ENCODE measurements at places on chromosomes 3 and 15.

DNA sequence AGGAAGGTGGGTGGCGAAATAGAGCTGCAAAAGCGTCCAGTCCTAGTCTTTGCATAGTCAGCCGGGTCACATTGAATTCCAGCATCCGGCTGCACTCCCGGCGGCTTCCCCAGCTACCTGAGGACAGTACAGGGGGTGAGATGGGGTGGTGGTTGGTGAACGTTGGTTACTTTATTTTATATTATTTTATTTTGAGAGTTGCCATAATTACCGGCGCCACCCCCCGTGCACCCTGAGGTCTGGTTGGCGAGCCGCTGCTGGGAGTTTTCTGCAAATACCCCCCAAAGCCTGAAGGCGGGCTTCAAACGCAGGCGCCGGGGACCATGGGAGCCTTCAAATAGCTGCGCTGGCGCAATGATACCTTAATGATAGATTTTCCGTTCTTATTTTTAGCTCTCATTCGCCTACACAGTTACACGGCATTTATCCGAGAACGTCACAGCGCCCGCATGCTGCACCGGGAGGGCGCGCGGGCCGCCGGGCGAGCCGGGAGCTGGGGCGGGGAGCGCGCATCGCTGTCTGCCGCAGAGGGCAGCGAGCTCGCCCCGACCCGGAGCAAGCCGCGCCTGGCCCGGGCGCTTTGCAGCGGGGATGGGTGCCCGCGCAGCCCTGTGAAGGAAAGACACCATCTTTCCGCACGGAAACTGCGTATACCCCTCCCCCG is 756 bp upstream of the RASGRF1 start:
- no peak for DNase-seq

- DNase-seq: no peak
Measured at GRCh38 chr3:20181276-20181675, 4.7 kb downstream of the SGO1 start.

DNA sequence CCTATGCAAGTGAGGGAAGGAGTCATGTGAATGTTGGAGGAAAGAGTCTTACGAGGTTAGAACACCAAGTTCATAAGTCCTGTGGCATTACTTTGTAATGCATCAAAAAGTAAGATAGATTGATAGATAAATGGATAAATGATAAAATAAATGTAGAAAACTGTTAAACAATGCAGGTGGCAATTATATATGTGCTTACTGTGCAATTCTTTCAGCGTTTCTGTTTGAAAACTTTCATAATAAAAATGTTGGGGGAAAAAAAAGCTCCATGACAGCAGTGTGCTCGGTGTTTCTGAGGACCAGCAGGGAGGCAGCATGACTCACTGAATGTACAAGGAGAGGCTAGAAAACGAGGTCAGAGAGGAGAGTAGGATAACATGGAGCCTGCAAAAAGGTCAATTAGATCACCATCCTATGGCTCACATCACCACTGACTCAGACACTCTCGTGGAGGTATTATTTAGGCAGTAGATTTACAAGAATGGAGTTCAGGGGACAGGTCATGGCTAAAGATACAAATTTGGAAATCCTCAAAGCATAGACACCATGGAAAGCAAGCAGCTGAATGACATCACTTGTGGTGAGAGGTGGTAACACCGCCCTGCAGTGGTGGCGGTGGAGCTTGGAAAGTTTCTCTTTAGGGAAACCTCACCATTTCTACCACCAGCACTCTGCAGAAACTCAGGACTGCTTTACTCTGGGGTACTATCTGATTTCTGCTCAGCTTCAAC is 219.8 kb downstream of the CTNNB1 start:
- DNase-seq: no peak

DNA sequence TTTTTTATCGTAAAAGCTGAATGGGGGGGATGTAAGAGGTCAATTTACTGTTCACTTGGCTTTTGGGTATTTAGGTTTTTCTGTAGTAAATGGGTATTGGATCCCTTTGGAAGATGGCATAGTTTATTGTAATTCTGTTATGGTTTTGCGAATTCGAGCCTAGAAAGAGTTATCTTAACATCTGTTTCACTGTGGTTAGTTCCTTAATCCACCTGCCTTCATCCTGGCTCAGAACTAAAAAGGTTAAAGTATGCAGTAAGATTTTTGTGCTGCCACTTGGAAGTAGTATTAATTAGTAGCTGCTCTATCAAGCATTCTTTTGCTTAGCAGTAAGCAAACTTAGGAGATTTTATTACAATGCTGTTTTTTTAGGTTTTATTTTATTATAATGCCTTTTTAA is 62.4 kb downstream of the ARIH1 start:
- DNase-seq: no peak

DNA sequence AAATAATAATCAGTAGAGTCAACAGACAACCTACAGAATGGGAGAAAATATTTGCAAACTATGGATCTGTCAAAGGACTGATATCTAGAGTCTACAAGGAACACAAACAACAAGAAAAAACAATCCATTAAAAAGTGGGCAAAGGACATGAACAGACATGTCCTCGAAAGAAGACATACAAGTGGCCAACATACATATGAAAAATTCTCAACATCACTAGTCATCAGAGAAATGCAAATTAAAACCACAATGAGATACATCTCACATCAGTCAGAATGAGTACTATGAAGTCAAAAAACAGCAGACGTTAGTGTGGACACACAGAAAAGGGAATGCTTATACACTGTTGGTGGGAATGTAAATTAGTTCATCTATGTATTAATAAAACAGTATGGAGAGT is 33.7 kb downstream of the SLC2A2 start:
- no peak for DNase-seq

DNA sequence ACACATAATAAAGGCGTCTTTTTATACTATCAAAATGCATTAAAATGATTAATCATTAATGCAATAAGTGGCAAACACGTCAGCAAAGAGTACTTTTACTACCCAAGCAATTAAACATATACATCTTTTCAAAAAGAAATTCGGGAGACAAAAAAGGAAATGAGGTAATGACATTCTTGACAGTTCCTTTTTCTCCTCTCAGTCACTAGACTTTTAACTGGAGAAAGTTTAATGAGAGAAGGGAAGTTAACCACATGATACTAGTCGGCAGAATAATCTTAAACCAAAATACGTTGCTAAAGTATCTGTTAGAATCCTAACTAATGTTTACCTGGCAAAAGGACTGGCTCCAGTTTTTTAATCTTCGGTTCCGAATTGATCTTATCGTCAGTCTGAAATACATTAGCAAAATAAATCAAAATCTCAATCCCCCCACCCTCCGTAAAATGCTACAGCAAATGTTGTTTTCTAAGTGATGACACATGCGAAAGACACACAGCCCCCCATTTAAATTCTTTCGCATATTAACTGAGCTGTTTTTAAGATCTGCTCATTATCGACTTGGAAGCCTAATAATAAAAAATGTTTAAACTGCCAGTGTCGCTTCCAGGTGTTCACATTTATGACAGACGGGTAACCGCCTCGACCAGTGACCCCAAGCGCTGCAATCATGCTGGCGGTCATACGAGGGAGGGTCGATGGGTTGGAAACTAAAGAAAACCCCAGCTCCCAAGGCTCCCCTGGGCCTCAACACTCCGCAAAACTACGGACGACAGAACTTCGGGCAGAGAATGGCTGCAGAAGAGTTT is 778 bp downstream of the MTMR10 start:
- no peak for DNase-seq

DNA sequence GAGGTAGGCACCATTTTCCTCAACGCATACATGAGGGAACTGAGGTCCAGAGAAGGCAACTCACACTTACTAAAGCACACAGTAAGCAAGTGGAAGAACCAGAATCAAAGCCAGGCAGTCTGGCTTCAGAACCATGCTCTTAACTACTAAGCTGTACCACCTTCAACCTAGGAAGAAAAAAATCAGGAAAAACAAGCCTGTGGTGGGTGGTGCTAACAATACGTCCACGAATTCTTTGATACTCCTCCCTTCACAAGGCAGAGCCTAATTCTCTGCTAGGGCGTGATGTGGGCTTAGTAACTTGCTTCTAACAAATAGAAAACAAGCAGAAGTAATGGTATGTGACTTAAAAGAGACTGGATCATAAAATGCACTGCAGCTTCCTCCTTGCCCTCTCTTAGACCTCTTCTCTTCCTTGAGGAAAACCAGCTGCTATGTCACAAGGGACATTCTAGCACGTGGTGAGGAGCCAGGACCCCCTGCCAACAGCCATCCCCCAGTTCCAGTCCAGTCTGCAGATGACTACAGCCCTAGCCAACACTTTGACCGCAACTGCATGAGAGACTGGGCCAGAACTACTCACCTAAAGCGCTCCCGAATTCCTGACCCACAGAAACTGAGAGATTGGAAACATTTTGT is 36.9 kb downstream of the HACD2 start:
- no peak for DNase-seq

DNA sequence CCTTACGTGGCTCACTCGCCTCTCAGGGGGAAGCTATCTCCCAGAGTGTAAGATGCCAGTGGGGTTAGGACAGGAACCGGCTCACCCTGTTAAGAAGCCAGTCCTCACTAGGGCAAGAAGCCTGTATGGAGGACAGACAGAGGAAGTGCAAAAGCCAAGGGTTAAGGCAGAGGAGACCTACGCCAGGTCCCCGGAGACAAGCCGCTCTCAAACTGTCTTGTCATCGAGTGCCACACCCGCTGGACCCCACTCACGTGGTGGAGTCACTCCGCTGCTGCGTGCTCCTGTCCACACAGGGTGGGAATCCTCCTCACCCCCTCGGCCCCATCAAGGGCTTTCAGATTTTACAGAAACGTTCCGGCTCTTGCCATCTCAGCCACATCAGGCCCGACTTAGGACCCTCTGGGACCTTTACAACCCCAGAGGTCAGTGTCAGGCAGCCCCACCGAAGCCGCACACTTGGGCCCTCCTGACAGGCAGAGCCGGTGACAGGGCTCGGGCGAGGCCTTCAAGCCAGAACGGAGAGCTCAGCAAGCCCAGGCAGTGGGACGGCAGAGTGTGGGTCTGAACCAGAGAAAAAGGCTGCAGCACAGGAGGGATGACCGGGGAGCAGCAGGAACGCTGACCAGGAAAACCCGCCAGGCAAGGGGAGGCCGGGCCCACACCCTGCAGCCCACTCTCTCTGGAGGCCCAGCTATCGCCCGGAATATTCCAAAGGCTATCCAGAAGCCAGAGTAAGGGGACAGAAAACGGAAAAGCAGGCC is 61.7 kb downstream of the XXYLT1 start:
- DNase-seq: no peak

- DNase-seq: no peak
Measured at GRCh38 chr3:195226900-195227447, 44.0 kb downstream of the XXYLT1 start.

DNA sequence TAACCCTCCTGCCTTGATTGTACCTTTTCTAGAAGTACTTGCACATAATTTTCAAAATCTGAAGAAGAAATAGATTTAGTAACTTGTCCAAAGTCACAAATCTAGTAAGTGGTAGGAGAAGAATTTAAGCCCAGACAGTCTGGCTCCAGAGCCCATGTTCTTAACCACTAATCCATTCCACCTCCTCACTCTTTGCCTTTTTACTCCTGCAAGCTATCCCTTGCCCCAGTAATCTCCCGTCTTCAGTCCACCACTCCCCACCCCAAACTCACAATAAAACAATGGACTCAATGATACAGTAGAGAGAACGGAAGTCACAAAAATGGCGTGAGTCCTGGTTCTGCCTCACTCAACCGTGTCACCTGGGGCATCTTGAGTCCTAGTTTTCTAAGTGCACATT is 48.7 kb downstream of the SETMAR start:
- no peak for DNase-seq

GRCh38 chr15:47362118-47362905 is 355.0 kb upstream of the SEMA6D start:
- no peak for DNase-seq
